T-helper 2 cell (primary cell): ENCODE measurements at places on chromosomes 3 and 15.

DNA sequence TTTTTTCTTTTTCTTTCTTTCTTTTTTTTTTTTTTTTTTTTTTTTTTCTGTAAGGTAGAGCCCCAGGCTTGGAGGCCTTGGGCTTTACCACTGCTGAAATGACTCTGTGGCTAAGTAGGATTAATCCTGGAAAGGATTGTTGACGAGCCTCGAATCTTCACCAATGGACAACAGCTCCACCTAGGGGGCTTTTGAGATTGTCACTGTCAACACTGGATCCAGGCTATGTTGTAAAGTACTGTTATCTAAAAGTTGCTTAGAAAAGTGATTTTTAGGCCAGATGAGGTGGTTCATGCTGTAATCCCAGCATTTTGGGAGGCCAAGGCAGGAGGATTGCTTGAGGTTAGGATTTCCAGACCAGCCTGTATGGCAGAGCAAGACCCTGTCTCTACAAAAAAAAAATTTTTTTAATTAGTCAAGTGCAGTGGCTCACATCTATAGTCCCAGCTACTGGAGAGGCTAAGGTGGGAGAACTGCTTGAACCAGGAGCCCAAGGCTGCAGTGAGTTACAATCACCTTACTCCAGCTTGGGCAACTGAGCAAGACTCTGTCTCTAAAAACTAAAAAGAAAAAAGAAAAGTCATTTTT lies 41.6 kb downstream of the KLHL18 start:
- DNase-seq: peak; percentile 12

DNA sequence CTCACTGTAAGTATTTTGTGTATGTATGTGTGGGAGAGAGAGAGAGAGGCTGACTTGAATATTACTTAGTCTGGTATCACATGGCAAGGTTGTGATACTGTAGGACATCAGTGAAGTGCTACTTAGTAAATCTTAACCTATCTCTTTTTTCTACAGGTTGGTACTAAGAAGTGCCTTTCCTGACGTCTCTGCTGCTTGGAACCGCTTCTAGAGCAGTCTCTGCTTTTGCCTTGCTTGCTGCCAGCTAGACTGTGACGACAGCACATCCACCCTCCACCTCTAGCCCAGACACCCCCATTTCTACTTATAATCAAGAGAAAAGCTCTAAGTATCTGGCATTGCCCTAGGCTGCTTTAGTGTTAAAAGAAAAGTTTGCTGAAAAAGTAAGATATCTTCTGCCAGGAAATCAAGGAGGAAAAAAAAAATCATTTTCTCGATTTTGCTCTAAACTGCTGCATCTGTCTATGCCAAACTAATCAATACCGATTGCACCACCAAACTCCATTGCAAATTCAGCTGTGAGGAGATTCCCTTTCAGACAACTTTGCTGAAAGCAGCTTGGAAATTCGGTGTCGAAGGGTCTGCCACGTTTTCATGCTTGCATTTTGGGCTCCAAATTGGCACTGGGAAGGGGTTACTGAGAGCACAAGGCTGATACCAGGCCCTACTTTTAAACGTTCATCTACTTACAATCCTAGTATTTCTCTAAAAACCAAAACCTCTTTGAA lies 30.7 kb downstream of the MBNL1 start:
- DNase-seq: peak; percentile 65

DNA sequence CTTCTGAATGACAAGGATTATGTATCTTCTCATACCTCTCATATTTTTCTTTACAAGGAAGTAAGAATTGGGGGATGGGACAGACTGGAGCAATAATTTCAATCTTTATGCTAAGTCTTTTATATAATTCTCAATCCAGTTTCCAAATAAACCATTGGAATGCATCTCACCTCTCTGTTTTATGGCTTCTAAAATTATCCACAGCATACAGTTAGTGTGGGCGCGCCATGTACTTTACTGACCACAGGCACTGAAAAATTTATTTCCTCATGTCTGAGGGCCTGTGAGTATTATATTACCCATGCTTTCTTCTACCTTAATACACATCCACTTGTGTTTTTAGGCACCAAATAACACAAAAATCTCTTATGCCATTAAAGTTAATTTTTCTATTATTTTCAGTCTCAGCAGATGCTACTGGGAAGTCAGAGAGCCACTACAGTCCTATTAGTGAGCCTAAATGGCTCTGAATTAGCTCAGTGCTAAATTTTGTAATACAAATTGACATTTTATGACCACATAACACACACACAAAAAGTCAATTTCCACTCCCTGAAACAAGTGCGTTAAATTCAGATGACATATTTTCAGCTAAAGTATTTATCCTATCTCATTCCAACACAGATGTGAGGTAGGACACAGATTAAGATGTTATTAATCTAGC lies 39.3 kb downstream of the SLITRK3 start:
- DNase-seq: no peak

- no peak for DNase-seq
Measured at GRCh38 chr15:53448232-53449015, 311.0 kb downstream of the WDR72 start.

- no peak for DNase-seq
Measured at GRCh38 chr3:60920519-60920918, 330.7 kb downstream of the FHIT start.

DNA sequence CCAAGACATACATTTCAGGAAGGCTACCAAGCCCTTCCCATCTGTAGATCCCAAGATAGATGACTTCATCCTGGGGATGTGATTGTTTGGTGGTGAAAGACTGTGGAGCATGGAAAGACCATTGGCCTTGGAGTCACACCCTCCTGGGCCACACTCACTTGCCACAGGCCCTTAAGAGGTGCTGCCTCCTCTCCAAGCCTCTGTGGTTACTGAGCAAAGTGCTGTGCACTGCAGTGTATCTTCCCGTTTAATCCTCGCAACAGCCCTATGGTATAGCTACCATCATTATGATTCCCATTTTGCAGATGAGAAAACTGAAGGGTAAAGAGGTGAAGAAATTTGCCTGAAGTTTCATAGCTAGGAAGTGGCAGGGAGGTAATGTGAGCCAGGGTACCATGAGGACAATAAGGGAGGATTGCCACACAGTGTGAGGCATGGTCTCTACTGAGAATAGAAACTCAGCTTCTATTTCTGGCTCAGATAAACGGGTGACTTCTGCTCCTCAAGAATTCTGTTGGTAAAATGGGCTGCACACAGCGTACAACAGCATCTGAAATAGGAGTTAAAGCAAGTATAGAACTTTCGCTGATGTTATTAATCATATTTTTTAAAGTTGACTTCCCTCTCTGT lies 23.9 kb upstream of the RHO start:
- DNase-seq: no peak

GRCh38 chr3:100838157-100838556 lies 128.9 kb downstream of the TFG start:
- no peak for DNase-seq

GRCh38 chr3:156273111-156273694 lies 152.8 kb downstream of the KCNAB1 start:
- DNase-seq: no peak

DNA sequence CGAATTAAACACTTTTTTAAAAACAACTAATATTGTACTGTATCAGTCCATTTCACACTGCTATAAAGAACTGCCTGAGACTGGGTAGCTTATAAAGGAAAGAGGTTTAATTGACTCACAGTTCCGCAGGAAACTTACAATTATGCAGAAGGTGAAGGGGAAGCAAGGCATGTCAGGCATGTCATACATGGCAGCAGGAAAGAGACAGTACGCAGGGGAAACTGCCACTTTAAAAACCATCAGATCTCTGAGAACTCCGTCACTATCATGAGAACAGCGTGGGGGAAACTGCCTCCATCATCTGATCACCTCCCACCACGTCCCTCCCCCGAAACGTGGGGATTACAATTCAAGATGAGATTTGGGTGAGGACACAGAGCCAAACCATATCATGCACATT lies 162.8 kb upstream of the TPM1 start:
- DNase-seq: no peak

GRCh38 chr15:89512631-89513030 lies 16.2 kb upstream of the RHCG start:
- DNase-seq: no peak

DNA sequence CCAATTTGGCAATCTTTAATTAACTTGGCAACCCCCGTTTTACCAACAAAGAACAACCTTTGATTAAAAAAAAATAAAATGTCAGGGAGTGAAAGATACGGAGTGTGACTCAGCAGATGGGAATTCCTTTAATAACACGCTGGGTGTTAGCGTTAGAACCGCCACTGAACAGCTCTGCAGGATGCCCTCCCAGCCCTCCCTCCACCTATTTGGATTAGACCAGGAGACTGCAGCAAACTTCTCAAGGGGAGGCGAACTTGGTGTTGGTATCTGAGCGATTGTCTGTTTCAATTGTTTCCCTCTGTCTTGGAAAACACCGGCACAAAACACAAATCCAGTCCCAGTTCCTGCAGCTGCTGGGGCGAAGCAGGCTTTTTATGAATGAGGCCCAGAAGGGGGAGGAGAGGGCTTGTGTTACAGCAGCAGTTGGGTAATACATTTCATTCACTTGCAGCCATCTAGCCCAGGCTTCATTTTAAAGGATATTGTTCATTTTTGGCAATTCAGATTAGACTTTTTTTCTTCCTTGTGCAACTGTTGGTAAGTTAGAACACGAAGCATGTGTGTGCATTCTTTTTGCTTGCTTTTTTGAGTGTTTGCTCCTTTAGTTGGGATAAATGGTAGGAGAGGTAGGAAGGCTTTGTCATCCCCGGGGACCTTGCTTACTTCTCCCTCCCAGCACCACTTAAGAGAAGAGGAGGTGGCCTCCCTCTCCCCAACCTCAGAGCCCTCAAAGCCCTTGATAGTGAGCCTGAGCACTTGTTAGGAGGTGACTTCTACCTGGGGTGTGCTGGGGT lies 152.3 kb downstream of the IGF1R start:
- no peak for DNase-seq

DNA sequence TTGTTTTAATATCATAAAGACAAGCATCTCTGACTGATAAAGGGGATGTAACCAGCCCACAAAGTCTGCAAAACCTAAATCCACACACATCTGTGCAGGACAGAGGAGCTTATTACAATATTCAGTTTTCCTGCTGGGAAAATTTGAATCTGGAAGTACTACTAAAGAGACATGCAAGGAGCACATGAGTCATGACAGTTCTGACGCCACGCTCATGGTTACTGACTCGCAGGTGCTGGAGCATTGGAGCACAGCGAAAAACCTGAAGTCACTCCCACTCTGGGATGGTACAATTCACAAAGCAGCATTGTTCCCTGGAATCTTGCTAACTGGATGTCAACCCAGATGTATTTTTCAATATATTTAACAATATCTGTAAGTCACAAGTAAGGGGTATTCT lies 7.6 kb upstream of the ISL2 start:
- no peak for DNase-seq

DNA sequence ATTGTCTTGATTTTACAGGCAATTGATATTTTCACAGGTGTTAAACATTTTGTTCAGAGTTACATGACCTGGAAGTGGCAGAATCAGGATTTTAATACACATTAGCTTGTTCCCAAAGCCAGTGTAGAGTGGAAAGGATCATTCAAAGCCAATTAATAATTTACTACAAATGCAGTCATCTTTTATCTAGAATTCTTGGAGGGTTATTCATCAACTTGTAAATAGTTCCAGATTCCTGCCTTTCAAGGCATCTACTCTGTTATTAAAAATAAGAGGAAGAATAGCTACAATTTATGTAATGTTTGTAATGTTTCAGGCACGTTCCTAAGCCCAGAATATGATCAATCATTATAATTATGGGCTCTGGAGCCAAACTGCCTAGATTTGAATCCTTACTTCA lies 358.5 kb downstream of the ZNF385D start:
- DNase-seq: no peak

DNA sequence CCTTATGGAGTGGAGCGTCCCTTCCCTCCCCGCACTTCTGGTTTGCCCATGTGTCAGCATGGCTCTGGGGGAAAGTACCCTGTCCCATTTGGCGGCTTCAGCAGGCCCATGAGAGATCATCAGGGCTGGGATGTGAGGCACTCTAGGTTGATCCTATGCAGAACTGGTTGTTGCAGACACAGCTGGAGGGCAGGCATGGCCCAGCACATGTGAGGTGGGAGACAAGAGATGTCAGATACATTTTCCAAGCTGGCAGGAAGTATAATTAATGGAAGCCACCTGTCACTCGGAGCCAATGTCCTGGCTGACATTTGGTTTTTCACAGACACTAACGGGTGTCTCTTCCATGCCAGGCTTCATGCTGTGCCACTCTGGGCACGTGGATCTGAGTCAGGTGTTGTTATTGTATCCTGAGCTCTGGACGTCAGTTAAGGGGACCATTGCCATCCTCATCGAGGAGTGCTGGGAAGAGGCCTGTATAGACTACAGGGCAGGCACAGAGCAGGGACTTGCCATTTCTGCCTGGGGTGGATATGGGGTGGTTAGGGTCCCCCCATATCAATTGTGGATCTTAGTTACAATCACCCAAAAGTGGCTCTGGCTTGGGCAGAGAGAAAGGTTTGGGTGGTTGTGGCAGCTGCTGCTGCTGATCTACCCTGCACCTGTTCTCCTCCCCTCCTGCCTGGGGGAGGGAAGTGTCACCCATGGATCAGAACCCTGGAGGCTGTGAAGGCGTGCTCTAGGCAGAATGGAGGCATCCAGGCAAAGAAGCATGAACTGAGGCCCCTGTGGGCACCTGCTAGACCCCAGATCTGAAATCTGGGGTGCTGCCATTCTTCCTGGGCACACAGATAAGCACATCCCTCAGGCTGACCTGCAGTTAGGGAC lies 140.7 kb downstream of the FBLN2 start:
- DNase-seq: no peak

DNA sequence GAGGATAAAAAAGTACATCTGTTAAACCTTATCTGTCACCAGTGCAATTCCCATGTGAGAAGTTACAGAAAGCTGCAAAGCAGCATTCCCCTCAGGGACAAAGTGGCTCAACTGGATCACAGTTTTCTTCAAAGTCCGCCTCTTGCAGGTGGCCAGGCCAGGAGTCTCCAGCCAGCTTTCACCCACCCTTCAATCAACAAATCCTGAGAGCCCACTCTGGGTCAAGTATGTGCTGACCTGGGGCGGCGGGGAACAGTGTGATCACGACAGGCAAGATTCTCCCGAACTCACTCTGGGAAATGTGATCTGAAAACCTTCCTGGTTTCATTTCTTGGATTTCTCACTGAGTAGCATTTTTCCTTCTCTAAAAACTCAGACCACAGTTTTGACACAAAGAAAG lies 39.2 kb downstream of the RFT1 start:
- DNase-seq: no peak

GRCh38 chr3:56788521-56788920 lies 13.2 kb downstream of the ARHGEF3 start:
- DNase-seq: no peak

DNA sequence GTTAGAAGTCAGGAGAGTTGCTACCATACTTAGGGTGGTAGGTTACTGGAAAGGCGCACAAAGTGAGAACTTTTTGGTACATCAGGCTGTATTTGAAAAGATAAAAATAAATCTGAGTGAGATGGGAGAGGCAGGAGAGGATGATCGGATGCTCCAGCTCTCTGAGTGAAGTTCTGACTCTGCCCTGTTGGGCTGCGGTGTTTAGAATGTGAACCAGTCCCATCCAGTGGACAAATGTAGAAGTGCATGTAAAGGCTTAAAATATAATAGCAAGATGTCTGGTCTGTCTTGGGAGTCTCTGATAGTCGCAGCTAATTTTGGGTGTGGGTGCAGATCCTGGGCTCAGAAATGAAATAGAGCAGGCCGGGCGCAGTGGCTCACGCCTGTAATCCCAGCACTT lies 30.4 kb downstream of the ACKR2 start:
- no peak for DNase-seq

- no peak for DNase-seq
Measured at GRCh38 chr3:41503998-41504623, 304.8 kb downstream of the CTNNB1 start.

GRCh38 chr15:38683382-38684242 lies 119.0 kb upstream of the RASGRP1 start:
- DNase-seq: peak; percentile 59
